ENCODE measurements at places on chromosomes 6 and 20.

DNA sequence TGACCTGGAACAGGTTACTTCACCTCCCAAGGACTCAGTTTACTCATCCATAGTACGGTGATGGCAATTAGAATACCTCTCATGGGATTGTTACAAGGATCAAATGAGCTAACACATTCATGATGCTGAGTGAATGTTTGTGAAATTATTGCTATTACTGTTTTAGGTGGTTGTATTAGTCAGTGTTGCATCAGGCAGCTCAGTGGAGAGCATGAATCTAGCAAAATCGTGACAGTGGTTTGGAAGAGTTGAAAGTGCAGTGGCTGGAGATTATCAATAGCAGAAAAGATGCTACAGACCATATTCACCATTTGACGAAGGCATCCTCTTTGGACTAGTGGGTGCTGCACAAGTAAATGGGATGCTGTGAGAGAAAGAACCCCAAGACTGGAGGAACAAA lies 50.4 kb upstream of the CTNNBL1 start:
- DNase-seq = no peak

- no peak for DNase-seq
Measured at GRCh38 chr6:61809004-61809595, 476.9 kb downstream of the KHDRBS2 start.

DNA sequence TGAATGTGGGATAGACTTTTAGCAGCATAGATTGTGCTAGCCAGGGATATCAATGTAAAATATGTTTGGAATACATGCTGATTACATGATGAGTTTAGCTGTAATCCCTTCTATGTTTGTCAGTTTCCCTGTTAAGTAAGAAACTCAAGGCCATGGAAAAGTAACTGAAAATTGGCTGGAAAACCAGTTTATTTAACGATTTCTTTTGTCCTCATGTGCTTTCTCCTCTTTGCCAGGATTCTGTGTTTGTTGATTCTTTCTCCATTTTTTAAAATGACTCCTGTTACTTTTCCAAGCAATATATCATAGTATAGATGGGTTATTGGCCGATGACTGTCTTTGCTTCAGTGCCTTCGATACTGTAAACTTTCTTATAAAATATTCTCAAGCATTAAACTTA lies 87.5 kb downstream of the SAMD5 start:
- no peak for DNase-seq

DNA sequence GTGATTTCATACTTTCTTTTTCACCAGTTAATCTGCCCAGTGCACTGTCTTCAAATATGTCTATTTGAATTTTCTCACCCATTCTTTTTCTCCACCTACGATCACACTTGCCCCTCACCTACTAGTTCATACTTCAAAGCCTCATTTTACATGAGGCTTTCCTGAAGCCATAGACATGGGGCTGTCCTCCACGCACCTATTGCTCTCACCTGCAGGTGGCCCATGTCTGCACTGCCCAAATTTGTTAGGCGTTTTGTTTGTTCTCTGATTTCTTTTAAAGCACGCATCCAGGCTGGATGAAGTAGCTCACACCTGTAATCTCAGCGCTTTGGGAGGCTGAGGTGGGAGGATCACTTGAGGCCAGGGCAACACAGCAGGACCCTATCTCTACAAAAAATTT lies 106.8 kb upstream of the RIPOR2 start:
- no peak for DNase-seq

- DNase-seq = no peak
Measured at GRCh38 chr6:114431641-114432040, 88.8 kb upstream of the HS3ST5 start.

GRCh38 chr20:37384683-37385174 lies 38.8 kb downstream of the SRC start:
- peak; percentile 73 for DNase-seq

- no peak for DNase-seq
Measured at GRCh38 chr6:106939848-106940247, 34.7 kb downstream of the CD24 start.

DNA sequence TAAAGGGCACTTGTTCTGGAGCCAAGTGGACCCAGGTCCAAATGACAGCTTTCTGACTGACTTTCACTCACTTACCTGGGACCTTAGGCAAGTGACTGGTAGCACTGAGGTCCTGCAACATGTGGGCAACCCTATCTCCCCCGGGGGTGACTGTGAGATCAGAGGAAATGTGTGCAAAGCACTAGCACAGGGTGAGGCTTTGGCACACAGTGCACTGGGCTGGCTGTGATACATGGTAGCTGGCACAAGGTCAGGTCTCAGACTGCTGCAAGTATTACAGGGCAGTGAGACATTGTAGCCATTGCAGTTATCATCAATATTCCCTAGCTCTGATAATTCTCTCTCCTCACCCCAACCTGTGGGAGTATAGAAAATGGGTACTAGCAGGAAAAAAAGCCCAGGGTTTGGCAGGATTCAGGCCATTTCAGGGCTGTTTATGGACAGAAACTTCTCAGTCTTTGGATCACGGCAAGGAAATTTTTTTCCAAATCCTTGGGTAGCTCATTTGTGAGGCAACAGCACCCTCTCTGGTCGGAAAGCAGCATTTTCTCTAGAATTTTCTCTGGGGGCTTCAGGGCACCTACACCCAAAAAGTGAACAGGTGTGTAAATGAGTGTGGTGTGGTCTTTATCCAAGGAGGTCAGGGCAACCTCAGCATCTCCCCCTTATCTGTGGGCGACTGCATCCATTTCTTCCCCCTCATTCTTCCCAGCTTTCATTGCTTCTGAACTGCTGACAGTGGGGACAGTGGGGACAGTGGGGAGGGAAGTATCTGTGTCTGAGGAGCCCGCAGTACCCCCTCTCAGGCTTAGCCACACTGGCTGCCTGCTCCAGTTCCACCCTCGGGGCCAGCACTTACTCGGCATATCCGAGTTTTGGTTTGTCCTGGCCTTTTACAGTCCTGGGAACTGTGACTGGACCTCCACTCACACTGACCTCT lies 148.7 kb upstream of the PHACTR3 start:
- DNase-seq = no peak

GRCh38 chr6:52554684-52555280 lies 22.1 kb downstream of the TRAM2 start:
- DNase-seq = no peak

DNA sequence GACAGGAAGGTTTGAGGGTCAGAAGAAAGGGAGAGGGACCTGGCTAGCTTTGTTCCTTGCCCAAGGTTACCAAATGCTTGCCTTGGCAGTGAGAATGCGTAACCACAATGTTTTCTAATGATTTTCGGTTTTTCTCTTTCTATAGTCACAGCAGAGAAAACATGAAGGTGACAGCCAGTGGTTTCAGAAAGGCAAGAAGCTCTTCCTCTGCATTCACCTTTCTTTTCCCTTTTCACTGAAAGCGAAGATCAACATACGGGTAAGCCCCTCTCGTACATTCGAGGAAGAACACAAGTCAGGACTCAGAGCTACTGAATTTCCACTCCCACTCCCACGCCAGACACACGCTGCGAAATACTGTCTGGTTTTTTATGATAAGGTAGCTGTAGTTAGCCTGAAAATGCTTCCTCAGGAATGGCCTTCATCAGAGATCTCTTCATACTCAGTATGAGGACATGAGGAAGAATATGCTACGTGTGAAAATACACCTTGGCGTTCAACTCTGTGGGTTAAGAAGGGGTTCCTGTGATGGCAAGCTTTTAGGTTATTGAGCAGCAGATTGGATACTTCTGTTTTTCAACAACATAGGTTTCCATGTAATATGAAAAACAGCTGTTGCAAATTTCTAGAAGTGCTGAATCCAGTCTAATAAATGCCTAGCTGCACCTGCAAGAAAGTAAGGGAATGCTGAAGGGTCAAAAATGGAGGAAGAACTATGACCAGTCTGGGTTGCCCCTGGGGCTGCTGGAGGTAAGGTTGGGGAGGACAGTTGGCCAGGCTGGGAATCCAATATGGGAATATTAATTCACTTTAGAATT lies 7.4 kb upstream of the CD83 start:
- no peak for DNase-seq
